ENCODE measurements at places on chromosomes 6 and 20.

DNA sequence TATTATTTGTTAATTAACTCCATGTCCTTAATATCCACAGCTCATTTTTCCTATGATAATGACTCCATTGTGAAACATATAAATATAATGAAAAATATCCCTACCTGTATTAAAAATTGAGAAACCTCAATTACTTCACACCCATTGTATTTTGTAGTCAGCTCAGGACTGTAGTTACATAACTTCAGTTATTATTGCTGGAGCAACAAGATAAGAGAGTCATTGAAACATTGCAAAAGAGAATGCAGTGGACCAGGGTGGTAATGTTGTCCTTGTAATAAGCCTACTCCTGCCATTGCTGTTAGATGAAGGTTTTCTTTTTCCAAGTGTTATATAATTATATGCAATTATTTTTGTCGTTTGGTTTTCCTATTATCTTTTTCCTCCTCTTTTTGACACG lies 184.4 kb downstream of the PRL start:
- no peak for DNase-seq

- DNase-seq = no peak
Observed at GRCh38 chr6:85579581-85579980, 14.1 kb downstream of the SNX14 start.

DNA sequence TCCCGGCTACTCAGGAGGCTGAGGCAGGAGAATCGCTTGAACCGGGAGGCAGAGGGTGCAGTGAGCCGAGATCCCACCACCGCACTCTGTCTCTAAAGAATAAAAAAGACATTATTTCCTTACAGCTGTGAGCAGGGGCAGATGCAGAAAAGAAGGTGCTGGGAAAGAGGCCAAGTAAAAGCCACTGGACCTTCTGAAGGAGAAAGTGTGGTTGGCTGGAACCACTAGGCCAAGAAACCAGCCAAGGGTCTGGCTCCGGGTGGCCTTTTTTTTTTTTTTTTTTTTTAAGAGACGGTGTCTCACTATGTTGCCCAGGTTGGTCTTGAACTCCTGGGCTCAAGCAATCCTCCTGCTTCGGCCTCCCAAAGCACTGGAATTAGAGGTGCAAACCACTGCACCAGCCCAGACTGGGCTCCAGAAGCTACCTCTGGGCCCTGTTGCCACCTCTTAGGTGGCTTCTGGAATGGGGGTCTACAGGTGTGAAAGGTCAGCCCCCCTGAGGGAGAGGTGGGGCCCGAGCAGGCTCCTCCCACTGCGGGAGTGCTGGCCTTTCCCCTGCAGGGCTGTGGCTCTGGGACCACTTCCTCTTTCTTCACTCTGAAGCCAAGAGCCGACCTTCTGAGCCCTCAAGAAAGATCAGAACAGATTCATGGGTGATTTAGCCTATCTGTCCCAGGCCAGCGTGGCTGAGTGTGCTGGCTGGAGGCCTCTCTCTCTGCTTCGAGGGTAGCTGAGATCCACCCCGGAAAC lies at the start of gene FGD2:
Gene FGD2 (plus strand): TSS at position 595 of the 750 bp plus-strand sequence. CDS start 163 bp downstream, outside the sequence.
- DNase-seq = no peak

- DNase-seq = no peak
Observed at GRCh38 chr6:44965708-44966107, 362.4 kb upstream of the RUNX2 start.

DNA sequence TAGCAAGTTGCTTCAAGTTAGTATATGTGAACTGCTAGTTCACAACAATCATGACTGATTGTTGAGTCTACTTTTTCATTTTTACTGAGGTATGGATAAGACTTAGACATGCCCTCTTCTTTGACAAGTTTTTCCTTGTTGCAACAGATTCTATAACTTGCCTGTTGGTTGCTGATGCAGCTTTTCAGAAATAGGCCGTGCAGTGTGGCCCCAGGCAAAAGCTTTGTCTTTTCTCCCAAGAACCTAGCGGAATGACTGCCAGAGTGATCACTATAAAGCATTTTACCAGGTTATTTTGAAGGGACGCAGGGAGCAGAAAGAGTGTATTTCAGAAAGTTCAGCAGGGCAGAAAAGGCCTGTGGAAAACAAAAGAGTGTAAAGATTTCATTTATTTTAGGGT lies 16.0 kb downstream of the HECA start:
- no peak for DNase-seq

DNA sequence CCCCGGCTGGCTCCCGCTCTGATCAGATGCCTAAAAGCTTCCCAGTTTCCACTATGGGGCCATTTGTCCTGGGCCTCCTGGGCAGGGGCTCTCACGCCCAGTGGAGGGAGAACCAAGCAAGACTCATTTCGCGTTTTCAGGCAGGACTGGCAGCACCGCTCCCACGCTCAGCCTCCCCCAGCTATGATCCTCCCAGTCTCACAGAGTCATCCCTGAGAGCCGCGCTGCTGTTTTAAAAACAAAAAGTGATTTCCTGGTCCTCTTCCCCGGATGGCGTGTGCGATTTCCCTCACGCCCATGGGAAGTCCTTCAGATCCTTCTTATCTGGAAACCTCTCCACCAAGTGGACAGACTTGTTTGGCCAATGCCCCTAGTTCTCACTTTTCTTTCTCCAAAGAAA lies at the start of gene ADGRF5:
Gene ADGRF5 (minus strand): TSS at position 208 of the 400 bp plus-strand sequence. CDS start 15,176 bp downstream, outside the sequence.
- no peak for DNase-seq

GRCh38 chr20:59663513-59664060 lies 59.2 kb downstream of the PHACTR3 start:
- no peak for DNase-seq

Data from 8988T (cell line).